ENCODE measurements at places on chromosomes 11 and 22.
A peak's percentile ranks its signal among the peaks of the same experiment; 100 is the strongest.

DNA sequence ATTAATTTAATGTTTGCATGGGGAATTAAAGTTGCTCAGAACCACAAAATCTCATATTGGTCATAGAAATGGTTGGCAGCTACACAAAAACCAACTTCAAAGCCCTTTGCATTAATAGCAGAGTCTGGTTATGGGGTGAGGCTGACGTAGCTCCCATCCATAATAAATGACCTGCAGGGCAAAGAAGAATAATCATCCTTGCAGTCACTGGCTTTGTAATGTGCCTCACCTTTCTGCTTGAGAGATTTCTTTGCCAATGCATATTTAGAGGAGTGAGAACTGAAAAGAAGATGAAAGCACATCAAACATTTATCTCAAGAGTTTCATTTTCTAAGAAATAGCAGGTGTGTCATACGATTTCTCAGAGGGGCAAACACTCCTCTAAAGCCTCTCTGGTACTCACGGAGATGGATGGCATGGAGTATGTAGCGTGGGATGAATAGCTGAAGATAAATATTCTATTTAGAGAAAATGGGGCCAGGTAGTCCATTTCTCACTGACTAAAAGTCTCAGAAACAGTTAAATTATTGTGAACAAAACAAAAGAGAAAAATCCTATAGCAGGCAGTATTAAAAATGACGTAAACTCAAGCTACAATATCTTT lies 1491.9 kb downstream of the FAM181B start:
- DNase-seq: no peak

- DNase-seq: no peak
Measured at GRCh38 chr11:134474942-134475341, 62.9 kb upstream of the B3GAT1 start.

DNA sequence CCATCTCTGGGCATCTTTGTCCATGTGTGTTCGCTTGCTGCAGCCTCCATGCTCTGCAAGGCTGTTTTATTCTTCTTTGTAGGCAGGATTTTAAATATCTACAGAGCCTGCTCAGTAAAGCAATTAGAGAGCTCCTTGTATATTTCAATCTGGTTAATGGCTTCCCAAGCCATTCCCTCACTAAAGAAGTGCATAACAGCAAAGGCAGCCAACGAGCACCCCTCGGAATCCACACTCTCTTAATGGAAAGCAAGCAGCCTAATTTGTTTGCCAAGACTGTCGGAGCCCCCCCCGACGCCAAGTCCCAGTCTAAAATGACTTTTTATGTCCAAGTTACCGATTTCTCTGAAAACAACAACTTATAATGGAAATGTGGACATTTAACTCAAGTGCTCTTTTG lies 123.6 kb downstream of the ARL14EP start:
- no peak for DNase-seq

- no peak for DNase-seq
Measured at GRCh38 chr11:6062691-6063358, 32.3 kb upstream of the OR56A1 start.

GRCh38 chr22:20571531-20572007 lies 64.2 kb downstream of the MED15 start:
- peak; percentile 42 for DNase-seq

GRCh38 chr11:37770145-37770544 lies 1172.1 kb upstream of the RAG2 start:
- DNase-seq: no peak

- no peak for DNase-seq
Measured at GRCh38 chr22:41696703-41697102, 2.6 kb upstream of the MEI1 start.

- DNase-seq: no peak
Measured at GRCh38 chr11:80024119-80024518, 583.3 kb upstream of the TENM4 start.

DNA sequence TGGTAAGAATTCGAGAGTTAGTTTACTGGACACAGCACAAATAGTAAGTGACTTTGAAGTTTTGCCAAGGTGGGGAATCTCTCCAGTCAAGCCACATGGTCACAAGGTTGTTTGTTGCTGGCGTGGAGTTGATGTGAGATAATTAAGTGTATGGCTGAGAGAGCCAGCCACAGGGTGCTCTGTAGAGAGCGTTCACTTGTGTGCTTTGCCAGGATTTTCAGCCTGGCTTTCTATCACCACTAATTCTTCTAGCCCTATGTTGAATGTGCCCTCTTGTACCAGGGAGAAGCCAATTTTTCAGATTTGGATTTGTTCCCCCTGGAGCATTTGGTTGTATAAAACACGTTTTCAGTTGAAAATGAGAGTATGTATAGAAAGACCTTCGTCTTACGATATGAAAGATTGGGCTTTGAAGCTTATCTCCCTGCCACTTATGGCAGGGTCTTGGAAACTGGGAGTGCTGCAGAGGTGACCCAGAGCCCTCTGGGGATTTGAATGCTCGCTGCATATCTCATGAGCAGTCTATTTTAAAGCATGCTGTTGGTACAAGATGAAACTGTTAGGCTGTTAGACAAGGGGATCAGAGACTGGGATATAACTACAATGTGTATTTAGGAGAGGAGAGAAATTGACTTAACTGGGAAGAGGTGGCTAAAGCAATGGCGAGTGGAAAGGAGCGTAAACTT lies 28.6 kb downstream of the CSRP3 start:
- no peak for DNase-seq

- peak; percentile 89 for DNase-seq
Measured at GRCh38 chr11:518463-519202, 11.6 kb upstream of the RNH1 start.

GRCh38 chr11:2215230-2215560 lies 43.6 kb upstream of the TH start:
- no peak for DNase-seq

GRCh38 chr11:68373189-68373814 lies 60.9 kb downstream of the LRP5 start:
- DNase-seq: peak; percentile 56

- no peak for DNase-seq
Measured at GRCh38 chr11:112303616-112304015, 43.0 kb upstream of the PLET1 start.

DNA sequence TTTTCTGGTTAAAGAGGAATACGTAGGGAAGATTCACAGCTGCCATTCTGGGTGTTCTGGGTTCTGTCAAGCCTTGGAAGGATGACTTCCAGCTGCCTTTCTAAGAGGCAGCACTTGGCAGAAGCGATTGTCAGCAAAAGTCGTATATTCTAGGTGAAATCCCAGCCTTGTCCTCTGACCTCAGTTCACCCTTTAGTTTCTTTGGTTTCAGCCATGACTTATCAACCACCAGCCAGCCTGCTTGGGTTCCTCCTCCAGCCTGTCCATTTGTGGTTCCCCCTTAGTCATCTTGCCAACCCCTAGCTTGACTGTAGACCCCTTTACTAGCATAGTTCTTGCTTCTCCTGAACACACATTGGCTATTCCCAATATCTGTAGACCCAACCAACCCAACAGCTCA lies 102.3 kb upstream of the CD44 start:
- DNase-seq: no peak

- DNase-seq: no peak
Measured at GRCh38 chr11:68950270-68950669, 30.5 kb downstream of the MRGPRD start.

GRCh38 chr11:116618461-116618860 lies 154.3 kb downstream of the BUD13 start:
- no peak for DNase-seq

DNA sequence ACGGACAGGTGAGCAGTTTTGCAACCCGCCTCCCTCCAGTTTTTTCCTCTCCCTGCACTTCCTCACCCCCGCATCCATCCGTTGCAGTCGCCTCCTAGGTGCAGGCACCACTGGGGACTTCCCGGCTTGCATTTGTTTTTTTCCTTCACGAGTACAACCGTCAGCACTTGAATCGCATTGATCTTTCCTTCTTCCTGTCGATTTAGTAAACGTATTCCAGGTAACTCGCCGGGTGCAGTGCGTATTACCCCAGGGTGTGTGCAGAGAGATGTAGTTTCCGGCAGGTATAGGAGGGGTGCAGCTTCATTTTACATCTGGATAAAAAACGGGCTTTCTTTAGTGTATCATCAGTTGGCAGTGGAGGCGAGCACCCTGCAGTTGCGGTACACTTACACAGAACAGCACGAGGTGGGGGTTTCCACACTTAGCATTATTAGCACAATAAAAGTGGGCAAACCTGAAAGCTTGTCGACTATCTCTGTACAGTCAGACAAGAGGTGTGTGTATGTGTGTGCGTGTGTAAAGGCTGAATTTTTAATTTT lies at the start of gene SORL1-AS1:
SORL1-AS1 (minus strand) TSS at position 359 of the 542 bp plus-strand sequence.
- DNase-seq: no peak

- no peak for DNase-seq
Measured at GRCh38 chr11:128763224-128763623, 69.4 kb downstream of the FLI1 start.
